NCI-H526 treated with DMSO at 0.1 percent for 48 hours (cell line): ENCODE measurements at places on chromosomes 5 and 9.

GRCh38 chr9:125444956-125445506 is 183.4 kb downstream of the GAPVD1 start:
- no peak for DNase-seq

DNA sequence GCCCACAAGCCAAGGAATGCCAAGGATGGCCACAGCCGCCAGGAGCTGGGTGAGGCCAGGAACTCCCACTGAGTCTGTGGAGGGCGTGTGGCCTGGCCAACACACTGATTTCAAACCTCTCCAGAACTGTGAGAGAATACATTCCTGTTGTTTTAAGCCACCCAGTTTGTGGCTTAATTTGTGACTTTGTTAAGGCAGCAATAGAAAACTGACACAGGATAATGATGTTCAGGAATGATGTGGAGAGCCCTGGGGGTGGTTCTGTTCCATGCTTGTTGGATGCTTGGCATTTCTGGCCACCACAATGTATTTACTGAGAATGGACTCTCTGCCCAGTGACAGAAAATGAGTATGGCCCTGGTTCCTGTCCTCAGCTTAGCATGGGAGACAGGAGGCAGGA is 82.8 kb downstream of the DAP start:
- no peak for DNase-seq

GRCh38 chr5:135480511-135480910 is 28.4 kb upstream of the TIFAB start:
- no peak for DNase-seq

DNA sequence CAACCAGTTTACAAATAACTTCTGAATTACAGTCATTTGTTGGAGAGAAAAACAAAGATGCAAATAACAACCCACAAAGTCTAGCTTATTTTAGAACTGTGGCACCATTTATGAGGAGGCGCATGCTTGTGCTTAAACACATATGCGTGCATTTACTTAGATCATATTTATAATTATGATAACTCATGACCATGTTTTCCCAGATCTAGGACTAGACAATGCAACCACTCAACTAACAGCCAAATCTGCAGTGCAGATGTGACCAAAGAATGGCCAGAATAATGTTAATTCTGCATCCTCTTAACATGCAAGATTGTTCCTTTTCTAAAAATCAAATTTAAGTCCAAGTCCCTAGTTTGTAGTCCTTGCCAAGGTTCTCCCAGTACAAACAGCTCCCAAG is 167.3 kb upstream of the FST start:
- no peak for DNase-seq

GRCh38 chr9:124342776-124343485 is 72.3 kb downstream of the PSMB7 start:
- DNase-seq, result no peak

- no peak for DNase-seq
Measured at GRCh38 chr5:88691945-88692868, 190.8 kb downstream of the MEF2C start.

DNA sequence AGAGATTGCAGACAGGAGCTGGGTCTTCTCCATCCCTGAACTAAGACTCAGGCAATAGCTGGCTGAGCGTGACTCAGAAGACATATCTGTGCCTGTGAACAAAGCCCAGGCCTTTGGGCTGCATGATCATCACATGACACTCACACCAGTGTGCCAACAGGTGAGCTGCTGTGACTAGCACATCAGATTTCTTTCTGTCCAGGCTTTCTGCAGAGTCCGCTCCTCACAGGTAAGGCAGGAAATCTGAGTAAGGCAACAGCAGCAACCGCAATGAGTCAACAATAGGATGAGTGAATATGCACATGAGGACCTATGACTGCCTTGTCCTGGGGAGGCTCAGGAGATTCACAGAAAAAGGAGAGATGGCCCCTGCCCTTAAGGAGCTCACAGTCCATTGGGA is 293.6 kb downstream of the ACTL7B start:
- no peak for DNase-seq

DNA sequence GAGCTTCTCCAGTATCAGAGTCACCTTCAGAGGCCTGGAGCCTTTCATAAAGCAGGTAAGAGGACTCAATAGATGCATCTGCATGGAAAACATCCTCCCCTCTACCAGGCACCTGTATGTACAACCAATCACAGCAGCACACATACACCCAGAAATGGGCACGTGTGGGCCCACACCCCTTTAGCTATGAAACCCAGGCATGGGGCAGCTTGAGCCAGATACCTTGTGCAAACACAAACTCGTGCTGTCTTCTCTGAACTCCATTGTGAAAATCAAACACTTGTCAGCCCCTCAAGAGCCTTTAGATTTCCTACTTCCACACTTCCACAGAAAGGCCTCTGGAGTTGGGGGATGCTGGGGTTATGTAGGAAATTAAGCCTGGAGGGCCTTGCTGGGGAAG is 1.1 kb upstream of the CSF2 start:
- DNase-seq, result no peak

GRCh38 chr5:178203670-178204181 is 607 bp upstream of the HNRNPAB start:
- no peak for DNase-seq

GRCh38 chr5:116320486-116320885 is 235.7 kb downstream of the COMMD10 start:
- DNase-seq, result no peak
